GM03348 (cell line): ENCODE measurements at places on chromosomes 6 and 20.

- no peak for DNase-seq
Observed at GRCh38 chr6:52341561-52342260, 20.2 kb upstream of the PAQR8 start.

DNA sequence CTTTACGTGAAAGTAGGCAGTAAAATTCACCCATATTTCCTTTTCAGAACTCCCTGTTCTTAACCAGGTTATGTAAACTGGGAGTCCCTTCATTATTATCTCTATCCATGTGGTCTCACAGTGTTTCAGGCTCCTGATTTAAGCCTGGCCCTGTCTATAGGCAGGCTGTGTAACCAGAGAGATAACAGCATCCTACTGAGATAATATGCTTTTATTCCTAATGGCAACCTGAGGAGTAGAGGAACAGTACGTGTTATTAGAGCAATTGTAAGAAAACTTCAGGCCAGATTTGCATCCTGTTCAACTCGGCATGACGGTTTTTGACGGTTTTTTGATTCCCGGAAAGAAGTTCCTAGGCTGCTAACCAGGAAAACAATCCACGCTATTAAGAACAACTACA, 16.9 kb downstream of the FUT9 start:
- no peak for DNase-seq

GRCh38 chr6:165508321-165508869, 154.6 kb downstream of the PDE10A start:
- no peak for DNase-seq

- DNase-seq: no peak
Observed at GRCh38 chr20:4230651-4231050, 215.3 kb upstream of the RNF24 start.

- DNase-seq: peak; percentile 92
Observed at GRCh38 chr20:41177636-41178035, 40.3 kb downstream of the PLCG1 start.

GRCh38 chr20:33684533-33685327, 1.5 kb downstream of the E2F1 start:
- no peak for DNase-seq

DNA sequence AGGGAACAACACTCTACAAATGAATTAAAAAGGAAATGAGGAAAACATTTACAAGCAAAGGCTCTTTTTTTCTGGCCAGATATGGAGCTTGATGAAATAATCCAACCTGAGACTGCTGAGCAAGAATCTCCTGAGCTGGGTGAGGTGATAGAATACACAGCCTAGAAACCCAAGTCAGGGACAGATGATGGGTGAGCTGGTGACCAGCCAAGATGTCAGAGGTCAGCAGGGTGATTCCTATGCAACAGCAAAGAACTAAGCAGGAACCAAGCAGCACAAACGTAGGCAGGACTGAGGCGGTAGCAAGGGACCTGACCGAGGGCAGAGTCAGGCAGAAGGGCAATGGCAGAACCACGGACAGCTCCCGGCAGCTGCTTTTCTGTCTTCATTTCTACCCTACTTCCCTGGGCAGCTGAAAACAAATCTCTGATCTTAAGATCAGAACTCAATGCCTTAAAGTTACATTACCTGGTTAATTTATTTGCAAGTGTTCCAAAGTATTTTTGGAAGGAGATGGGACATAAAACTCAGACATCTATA, 75.1 kb downstream of the CDC40 start:
- peak; percentile 55 for DNase-seq

GRCh38 chr6:106974999-106975737, 639 bp upstream of the CD24 start:
- peak; percentile 38 for DNase-seq

- DNase-seq: no peak
Observed at GRCh38 chr20:62205618-62206387, 14.3 kb downstream of the HRH3 start.

GRCh38 chr6:167093406-167093921, 29.4 kb upstream of the CCR6 start:
- DNase-seq: no peak

DNA sequence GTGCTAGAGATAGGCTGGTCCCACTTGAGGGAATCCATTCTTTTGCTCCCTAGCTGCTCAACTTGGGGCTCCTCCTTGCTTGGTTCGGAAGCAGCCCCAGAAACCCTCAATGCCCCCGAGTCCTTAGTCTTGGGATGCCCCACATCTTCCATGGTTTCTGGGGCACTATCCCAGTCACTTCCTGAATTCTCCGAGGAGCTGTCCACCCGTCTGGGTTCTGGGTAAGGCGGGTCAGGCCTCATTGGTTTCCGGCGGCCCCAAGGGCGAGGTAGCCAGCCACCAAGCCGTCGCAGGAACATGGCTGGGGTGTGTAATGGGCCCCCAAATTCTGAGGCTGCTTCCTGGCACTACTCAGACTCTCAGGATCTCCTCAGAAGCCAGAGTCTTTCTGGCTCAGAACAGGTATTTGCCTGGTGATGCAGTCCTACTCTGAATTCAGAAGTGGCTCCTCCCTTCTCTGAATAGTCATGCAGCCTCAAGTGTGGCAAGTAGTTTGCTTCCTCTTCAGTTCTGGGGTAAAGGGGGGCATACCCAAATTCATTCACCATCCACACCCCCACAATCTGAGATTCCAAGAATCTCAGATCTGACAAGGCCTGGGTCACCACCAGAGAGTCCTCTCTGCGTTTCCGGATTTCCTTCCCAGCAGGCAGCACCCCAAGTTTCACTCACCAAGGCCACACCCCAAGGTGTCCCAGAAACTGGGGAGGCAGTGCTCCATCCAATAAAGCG, 763 bp downstream of the C6orf47 start:
- peak; percentile 42 for DNase-seq

- DNase-seq: no peak
Observed at GRCh38 chr6:133947302-133947900, 5.6 kb upstream of the TBPL1 start.

GRCh38 chr6:112016320-112016719, 37.6 kb upstream of the CCN6 start:
- DNase-seq: peak; percentile 36

GRCh38 chr6:21193790-21194475, 399.6 kb upstream of the SOX4 start:
- DNase-seq: no peak

- DNase-seq: no peak
Observed at GRCh38 chr6:8857160-8857559, 421.8 kb upstream of the SLC35B3 start.

- DNase-seq: no peak
Observed at GRCh38 chr6:13423252-13423651, 64.1 kb downstream of the GFOD1 start.

- DNase-seq: no peak
Observed at GRCh38 chr6:108222064-108222463, 38.8 kb downstream of the SNX3 start.

GRCh38 chr6:159110013-159110412, 59.2 kb upstream of the FNDC1 start:
- DNase-seq: peak; percentile 55

- no peak for DNase-seq
Observed at GRCh38 chr6:79782792-79783580, 151.9 kb downstream of the SH3BGRL2 start.

DNA sequence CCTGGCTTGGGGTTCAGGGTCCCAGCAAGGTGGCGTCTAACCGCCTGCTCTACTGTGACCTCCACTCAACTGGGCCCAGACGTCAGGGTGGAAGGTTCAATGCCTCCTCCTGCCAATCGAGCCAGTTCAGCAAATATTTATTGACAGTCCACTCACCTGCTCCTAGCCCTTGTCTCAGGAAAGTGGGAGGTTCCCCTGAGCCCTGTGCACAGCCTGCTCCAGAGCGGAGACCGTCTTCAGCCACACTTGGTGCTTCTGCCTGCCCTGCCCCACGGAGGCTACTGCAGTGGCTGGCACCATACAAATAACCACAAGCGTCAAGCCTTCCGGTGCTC, 6.1 kb downstream of the CCDC167 start:
- DNase-seq: no peak

- DNase-seq: no peak
Observed at GRCh38 chr20:59221707-59222252, 58.2 kb downstream of the ZNF831 start.

- DNase-seq: no peak
Observed at GRCh38 chr6:13357551-13358075, 29.3 kb upstream of the TBC1D7 start.

GRCh38 chr6:64926051-64926450, 781.0 kb downstream of the EYS start:
- no peak for DNase-seq

DNA sequence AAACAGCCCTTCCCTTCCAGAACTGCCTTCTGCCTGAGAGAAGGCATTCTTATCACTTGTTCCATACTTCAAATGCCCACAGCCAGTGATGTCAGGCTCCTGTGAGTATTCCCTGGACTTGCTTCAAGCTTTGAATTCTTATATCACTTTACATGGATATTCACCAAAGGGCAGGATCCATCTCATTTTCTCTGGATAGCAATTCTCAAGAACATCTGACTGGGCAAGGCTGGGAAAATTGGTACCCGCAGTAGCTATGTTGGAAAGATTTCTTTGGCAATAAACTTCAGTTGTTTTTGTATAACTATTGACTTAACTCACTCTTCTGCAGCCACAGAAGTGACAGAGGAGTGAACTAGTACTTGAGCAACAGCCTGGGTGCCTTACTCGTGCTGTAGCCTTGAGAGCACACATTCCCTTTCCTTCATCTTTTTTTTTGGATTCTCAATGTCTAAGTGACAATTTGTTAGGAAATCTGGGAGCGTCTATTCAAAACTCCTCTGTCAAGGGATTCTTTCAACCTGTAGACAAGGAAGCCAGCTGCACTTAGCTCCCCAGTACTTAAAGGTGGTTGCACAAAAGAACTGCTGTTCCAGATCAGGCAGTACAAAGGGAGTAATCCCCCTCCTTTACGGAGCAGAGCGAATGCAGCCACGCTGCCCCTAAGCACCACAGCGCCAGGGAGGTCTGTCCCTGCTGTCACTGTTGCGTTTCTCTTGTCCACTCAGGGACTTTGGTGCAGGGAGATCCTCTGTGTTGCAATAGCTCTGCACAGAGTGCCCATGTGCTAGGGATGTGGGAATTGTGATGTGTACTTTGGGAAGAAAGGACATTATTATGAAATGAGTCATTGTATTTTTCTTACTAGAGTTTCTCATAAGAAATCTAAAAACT, 69.6 kb downstream of the JAG1 start:
- peak; percentile 87 for DNase-seq

DNA sequence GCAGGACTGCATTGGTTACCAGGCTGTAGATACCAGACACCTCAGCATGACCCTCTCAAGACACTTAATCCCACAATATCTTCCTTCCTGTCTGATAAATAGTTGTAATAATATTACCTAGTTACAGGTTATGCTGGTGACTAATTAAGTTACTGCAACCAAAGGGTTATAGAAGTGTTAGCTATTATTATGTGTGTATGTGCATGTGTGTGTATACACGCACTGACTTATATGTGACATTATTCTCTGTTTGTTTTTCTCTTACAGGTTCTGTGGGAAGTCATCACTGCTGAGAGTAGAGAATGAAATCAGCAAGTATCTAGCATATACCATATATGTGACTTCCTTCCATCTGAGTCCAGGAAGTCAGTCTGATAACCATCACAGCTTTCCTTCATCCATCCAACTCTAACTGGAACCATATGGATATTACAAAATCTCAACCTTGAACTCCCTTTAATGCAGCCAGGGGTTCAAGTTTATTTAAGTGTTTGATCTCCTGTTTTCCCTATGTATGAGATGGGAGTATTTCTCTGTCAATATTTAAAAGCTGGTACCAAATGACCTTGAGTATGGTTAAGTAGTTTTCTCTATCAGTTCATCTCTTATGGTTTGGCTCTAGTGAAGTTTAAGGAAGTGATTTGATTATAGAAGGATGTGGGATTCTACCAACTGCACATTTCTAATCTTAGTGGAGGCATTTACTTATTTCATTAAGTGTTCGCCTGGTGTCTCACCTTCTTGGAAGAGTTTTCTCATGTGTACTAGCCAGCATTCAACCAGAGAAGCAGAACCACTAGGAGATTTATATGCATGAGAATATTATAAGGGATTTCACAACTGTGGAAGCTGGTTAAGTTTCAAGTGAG, 313.2 kb downstream of the HIVEP2 start:
- DNase-seq: no peak

DNA sequence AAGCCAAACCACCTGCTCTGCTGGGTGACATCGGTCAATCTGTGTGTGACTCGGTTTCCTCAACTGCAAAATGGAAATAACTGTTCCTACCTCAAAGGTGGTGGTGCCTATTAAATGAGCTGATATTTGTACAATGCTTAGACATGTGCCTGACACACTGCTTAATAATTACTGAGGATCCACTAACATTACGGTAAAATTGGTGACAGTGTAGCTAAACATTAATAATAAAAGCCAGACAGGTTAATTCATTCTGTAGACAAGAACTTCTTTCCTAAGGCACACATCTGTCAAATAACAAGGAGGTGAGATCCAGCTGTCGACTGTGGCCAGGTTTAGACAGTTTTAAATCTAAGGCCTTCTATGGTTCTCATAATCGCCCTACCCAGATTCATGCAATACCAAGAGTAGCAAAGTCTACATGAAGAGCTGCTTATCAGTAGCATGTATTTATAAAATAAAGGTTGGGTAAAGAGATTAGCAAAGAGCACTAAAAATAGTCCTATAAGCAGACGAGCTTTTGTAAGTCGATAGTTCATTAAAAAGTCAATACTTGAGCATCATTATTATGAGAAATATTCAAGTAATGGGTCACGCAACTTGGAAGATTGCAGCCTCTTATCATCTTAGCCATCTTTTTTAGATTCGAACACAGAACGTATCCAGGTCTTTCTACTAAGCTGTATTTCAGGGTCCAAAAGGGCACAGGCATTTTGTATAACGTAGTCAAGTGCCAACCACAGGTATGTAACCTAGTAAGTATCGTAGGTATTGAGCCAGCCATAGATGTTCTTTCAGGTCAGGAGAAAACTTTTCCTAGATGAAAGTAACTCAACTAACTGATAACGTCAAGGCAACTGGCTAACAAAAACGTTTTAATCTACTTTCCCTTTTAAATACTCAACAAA, 3.2 kb downstream of the CNKSR3 start:
- no peak for DNase-seq

DNA sequence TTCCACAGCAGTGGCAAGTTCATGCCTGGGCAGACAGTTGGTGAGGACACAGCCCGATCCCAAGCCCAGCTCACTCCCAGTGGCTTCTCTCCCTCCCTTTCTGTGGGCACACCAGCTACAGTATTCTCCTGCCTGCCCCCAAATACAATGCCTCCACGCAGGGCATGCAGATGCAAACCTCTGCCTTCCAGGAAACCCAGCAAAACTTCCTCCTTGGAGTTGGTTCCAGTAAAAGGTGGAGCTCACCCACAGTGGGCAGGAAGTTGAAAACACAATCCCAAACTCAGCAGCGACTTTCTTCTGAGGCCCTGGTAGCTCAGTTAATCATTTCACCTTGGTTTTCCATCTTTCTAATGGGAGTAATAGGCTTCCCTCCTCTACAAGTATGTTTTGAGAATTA, 93.7 kb downstream of the LY86 start:
- DNase-seq: no peak
